ENCODE measurements at places on chromosomes 6 and 20.

DNA sequence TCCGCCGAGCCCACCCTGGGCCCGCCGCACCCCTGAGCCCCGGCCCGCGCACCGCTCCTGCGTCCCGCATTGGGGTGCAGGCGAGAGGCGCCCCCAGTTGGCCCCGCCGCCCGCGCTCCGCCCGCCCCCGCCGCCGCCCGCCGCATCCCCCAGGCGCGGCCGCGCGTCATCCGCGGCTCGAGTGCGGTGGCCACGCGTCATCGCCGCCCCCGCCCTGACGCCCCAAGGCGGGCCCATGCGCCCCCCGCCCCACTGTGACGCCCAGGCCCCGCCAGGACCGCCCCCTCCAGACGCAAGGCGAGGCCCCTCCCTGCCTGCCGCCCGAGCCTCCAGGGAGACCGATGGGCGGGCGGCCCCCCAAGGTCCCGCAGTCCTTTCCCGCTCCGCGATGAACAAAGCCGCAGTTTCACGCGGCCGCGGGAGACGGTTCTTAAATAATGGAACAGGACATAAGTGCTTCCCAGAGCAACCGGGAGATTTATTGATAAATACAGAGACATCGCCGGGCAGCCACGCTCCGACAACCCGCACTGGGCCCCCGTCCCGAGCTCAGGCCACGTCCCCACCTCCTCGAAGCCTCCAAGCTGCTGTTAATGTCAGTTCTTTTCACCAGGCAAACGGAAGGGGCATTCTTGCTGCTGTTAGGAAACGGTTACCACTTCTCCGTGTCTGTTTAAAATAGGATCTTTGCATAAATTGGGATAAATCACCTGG is at the start of gene ANKRD60:
ANKRD60 (minus strand) TSS at position 170 of the 714 bp plus-strand sequence; CDS start at position 170, 0 bp downstream.
- no peak for DNase-seq

DNA sequence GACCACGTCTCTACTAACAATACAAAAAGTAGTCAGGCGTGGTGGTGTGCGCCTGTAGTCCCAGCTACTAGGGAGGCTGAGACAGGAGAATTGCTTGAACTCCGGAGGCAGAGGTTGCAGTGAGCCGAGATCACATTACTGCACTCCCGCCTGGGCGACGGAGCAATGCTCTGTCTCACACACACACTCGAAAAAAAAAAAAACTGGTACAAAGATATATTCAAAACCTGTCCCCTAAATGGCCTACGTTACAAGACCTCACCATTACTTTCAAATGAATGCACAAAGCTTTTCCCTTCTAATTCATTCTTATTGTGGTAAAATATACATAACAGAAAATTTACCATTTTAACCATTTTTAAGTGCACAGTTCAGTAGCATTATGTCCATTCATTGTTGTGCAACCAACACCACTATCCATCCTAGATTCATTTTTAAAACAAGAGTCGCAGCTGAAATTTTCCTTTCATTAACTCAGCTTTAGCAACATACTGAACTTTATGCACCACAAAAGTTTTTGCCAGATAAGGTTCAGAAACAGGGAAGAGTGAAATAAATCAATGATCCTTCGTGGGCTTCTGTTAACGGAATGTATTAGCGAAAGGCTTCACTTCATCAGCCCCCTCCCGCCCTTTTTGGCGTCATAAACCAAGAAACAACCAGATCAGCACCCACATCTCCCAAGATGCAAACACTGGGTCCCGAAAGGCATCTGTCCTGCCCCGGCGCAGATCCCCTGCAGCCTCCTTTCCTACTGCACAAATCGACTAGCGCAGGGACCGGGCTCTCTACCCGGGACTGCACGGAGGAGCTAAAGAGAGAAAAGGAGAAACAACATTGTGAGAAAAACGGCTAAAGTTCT is 825 bp upstream of the FAM135A start:
- DNase-seq: no peak

GRCh38 chr20:32557319-32557718 is 27.8 kb downstream of the NOL4L start:
- DNase-seq: no peak

- DNase-seq: no peak
Measured at GRCh38 chr6:125142618-125143017, 11.0 kb upstream of the TPD52L1 start.

GRCh38 chr6:26576407-26576843 is 20.3 kb upstream of the ABT1 start:
- DNase-seq: no peak

All from NCI-H510A treated with DMSO at 0.1 percent for 48 hours (cell line).